ENCODE measurements at places on chromosomes 12 and 14.

- no peak for DNase-seq
Observed at GRCh38 chr14:53215101-53215500, 62.0 kb upstream of the DDHD1 start.

- no peak for DNase-seq
Observed at GRCh38 chr12:101878243-101878821, 952 bp downstream of the DRAM1 start.

DNA sequence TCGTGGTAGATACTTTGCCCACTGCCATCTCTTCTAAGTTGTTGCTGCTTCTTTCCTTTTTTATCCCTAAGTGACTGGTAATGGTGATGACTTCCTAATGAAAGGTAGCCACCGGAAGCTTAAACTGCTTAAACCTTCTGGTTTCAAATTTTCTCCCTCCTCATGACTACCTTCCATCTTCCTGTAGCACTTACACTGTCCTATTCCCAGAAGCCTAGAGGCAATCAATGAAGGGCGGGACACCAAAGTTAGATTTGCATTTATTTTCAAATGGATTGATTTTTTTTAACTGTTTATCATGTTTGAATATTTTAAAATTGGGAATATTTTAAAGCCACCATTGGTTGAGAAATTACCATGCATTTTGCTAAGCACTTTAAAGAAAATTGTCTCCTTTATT is 64.7 kb downstream of the MSRB3 start:
- no peak for DNase-seq

DNA sequence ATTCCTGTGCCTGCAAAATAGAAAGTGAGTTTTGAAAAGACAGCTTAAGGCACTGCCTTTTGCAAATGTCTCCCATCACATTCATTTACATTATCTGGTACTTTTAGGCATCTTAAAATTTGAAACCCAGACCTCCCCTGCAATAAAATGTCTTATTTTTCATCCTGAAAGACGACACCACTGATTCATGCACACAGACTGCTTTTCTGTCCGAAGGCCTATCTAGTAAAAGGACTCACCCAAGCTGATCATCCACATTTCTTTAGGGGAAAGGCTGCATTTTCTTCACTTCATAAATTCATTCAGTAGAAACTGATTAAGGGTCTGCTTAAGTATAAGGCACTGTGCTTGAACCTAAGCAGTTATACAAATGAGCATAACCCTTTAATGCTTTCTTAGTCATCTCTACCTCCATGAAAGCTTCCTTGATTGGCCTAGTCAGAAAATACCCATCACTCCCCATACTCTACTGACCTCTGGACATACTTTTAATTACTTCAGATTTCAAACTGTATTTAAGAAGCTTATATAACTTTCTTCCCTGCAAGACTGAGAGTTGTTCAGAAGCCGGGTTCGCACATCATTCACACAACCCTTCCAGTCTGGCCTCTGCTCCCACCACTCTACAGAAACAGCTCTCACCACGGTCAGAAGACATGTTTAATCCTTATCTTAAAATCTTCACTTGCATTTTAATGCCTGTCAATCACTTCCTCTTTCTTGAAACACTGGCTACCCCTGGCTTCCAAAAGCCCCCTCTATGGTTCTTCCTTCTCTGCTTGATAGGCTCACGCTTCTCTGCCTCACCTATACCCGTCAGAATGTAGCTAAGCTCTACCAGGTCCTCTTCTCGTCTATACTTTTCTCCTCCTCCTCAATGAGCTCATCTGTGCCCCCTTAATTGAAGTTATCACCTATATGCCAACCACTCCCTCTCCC is 288.6 kb downstream of the MED13L start:
- DNase-seq: no peak

DNA sequence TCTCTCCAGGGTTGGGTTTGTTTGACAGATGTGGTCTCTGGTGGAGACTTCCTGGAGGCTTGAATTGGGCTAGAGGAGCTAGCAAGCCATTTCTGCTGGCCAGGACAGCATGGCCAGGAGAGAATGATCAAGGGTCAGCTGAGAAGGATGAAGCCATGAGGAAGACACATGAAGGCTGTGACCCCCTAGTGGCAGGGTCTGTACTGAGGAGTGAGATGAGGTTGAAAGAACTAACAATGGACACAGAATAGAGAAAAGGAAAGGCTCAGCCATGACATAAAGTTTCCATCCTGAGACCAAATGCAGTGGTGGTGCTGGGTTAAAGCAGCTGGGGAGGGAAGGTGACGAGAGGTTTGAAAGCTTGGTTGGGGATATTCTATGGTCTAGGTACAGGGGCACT is 89.9 kb downstream of the NT5DC3 start:
- DNase-seq: no peak

DNA sequence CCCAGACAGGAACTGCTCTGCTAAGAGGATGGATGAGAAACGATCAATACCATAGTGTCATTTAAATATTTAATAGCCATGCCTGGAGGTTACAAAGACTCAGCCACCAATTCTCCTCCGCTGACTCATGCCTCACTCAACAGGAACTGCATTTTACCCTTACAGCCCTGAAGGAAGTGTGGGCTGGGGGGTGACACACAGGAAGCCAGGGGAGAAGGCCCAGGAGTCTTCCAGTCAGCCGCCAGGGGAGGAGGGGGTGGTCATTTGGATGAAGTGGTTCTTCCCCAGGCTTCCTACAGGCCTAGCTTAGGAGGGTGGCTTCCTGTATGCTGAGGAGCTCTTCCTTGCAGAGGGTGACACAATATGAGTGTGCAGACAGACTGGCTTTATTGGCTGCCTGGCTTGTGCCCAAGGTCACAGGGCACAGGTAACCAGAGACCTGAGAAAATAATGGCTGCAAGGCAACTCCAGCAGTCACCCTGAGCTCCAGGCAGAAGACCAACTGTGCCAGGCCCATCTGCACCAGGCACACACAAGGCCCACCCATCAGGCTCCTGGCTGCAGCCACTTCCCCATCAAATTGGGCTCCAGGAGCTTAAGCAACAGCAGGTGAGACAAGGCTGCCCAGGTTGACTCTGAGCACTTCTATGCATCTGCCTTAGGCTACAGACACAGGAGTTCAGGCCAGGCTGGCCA is 30.6 kb upstream of the RPLP0 start:
- no peak for DNase-seq

GRCh38 chr12:108102363-108102762 is 26.7 kb upstream of the WSCD2 start:
- no peak for DNase-seq

- DNase-seq: no peak
Observed at GRCh38 chr12:93540466-93540865, 32.0 kb upstream of the SOCS2 start.

DNA sequence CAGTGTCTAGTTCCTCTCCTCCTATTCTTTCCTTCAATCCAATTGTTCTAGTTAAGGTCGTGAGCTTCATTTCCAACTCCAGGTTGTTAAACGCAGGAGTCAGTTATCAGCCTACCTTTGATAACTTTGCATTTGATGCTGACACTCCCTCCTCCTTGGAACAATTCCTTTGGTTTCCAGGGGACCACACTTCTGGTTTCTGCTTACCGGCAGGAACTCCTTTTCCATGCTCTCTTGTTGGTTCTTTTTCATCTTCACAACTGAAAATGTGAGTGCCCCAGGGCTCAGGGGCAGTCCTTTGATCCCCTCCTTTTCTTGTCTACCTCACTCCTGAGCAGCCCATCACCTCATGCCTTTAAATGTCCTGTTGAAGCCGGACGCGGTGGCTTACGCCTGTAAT is 5.0 kb downstream of the EEF1AKMT3 start:
- no peak for DNase-seq

DNA sequence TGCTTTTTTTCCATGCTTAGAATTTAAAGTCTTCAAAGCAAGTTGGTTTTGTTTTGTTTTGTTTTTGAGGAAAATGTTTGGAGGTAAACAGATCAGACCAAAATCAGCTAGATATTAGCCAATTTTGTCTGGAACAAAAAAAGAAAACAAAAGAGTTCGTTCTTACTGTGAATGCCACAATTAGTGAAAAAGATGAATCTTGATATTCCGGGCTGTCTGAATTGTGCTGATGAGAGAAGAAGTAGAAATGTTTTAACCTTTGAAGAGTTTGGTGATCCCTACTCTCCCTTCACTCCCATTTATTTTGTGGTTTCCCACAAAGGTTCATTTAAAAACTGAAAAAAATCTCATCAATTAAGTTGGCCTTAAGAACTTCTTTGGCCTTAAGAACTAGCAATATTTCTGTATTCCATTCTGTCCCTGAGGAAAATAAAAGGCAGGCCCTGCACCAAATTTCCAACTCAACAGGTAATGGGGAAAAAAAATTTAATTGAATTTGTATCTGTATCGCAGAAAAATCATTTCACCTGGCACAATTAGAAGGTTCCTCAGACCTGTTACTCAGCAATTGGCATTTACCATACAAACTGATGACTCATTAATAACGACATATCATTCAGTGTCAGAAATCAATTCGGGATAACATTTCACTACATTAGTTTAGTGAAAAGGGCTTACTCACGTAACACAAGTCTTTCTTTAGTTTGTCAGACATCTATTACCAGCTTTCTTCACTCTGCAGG is 562 bp upstream of the GLIPR1L2 start:
- DNase-seq: no peak

All from C1 segment of cervical spinal cord (tissue), 14 donors.